ENCODE measurements at places on chromosomes 12 and 14.

DNA sequence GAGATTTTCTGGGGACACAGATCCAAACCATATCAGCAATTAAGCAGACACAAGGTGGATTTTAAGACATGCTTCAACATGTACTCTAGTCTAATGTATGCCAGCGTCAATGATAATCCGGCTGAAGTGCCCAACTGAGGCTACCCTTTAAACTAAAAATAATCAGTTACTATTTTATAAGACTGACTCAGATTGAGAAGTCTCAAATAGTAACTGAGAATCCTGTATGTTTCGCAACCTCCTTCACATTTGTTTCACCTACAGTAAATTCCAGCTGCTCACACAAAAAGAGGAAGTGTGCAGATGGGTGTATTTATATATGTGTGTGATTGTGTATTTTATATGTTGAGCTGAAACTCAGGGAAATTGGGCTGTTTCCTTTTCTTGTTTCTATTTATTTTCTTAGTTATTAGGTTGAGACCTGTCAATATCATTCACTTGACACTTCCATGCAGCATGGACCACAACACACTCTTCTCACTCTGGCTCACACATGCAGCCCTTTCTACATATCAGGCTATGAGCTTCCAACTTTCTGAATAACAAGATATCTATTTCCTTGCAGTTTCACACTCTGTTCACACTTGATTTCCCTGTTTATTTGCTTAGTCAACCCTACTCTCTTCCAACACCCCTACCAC is 1224.9 kb upstream of the TMEM132C start:
- no peak for DNase-seq

DNA sequence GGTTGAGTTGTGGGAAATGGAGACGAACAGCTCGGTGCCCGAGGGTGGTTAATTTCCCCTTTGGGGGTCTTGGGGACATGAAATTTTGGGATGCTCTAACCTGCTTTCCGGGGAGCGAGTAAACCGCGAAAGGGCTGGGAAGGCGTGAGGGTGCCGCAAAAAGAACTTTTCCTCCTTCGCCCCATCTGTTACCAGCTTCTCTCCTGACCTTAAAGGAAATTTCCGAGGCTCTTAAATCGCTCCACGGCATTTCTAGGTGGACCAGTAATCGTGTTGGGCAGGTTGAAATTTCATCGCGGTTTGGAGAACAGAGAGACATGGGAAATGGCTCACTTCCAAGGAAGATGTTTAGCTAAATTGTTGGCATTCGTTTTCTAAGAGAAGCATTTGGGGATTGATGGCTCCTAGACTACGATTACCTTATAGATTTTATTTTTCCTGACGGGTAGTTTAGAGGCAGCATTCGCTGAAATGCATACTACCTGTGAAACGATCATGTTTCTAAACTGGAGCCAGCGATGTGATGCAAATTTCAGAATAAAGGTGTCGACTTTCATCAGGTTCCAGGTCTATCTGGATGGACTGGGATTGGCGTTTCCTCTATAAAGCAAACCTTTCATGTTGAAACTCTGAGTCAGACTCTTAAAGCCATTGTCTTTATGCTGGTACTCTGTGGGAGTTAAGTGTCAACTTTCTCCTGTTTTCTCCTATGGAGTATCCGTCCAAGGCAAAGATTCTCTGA is 414.5 kb downstream of the PCNX1 start:
- DNase-seq, result no peak

- no peak for DNase-seq
Observed at GRCh38 chr14:92224358-92224954, 98.5 kb upstream of the SLC24A4 start.

DNA sequence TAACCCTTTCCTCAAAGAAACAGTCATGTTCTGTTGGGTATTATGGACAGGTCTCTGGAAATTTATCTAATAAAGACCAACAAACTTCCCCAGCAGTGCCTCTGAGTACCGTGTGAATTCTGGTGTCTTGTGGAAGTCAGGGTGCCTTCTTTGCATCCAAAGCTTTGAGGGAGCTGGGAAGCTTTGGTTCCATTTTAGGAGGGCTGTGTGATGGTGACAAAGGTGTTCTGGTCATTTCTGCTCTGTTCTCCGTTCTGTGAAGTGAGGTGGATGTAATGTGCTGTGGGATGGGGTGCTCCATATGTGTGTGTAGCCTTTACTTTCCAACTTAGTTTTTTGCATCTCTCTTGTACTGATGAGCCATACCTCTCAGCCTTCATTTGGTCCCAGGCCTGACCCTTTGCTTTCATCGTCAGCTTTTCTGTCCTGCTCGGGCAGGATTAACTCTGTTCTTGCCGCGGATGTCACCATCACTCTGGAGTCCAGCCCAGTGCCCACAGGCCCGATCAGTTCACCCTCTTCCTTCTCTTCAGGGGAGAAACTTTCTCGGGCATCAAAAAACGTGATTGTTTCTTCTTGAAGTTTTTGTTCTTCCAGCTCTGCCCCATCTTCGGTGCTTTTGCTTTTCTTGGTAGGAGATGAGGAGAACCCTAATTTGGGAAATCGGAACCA is 13.2 kb downstream of the PLD4 start:
- DNase-seq, result no peak

- no peak for DNase-seq
Observed at GRCh38 chr12:128611736-128612135, 212.0 kb downstream of the SLC15A4 start.

DNA sequence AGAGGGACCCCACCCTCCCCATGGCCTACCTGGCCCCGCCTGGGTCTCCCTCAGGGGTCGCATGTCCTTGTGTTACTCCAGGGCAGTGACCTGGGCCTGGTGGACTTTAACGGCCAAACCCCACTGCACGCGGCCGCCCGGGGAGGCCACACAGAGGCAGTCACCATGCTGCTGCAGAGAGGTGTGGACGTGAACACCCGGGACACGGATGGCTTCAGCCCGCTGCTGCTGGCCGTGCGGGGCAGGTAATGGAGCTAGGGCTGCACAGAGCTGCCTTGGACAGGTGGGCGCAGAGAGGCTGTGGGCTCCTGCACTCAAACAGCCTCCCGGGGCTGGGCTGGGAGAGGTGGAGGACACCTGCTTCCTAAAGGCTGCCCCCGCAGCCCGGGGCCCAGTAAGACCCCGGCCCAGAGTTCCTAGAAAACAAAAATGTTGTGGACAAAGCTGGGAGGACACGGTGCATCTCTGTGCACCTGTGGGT is 21.6 kb downstream of the ASPG start:
- peak; percentile 18 for DNase-seq

All from mesothelial cell of epicardium (in vitro differentiated cells).